ENCODE measurements at places on chromosomes 16 and 17. TPM values are rescaled to one million over a fixed set of nuclear protein-coding genes. Genes with fewer than 3 reads are reported as not detected.

ABCA10 gene
- total RNA-seq, result under 0.01 TPM

TBKBP1 gene
- total RNA-seq, result 3.6 TPM

CDH13 gene
- 34.8 TPM for total RNA-seq

SLC2A4 gene
- 1.0 TPM for total RNA-seq

Measured in bronchus fibroblast of lung (primary cell).